ENCODE measurements at places on chromosomes 3 and 15.

DNA sequence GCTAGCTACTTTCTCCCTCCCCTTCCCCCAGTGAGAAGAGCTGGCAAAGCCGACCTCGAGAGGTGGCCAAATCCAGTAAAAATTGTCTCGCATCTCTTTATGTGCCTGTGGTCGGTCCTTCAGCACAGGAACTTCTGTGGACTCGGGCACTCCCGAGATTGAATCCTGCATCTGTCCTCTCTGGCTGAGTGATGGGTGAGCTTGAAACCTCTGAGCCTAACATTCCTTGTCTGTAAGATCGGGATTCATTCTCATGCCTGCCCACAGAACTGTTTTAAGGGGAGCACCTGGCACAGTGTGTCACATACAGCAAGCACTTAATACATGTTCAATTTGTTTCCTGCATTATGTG lies 11.3 kb downstream of the CX3CR1 start:
- no peak for DNase-seq

DNA sequence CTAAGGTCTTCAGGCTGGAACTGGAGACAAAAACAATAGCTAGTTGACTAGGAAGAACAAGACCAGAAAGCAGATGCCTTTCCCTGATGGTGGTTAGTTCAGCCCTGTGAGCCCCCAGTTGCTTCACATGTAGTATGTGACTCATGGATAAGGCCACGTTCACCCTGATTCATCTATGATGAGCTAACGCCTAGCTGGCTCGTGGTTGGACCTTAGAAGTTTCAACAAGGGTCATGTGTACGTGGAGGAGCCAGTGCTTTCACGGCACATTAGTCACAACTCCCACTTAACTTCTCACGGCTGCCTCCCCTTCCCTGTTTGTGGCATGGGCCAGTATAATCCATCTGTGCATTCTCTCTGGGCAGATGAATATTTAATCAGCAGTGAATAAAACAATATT lies 20.6 kb downstream of the COL8A1 start:
- DNase-seq = no peak

DNA sequence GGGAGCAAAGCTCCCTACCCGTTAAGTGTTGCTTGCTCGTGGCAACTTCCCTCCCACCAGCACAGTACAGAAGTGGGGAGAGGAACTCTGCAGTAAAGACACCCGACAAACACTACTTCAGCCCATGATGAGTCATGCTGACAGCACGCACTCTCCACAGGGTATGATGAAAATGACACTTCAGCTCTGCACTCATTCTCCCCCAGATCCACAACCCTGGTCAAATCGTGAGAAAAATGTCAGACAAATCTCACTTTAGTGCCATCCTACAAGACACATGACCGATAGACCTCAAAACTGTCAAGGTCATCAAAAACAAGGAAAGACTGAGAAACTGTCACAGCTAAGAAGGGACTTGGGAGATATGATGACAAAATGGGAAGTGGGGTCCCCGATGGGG lies 278.9 kb downstream of the OCA2 start:
- no peak for DNase-seq

GRCh38 chr15:101686718-101687117 lies 34.5 kb upstream of the TM2D3 start:
- DNase-seq = no peak

DNA sequence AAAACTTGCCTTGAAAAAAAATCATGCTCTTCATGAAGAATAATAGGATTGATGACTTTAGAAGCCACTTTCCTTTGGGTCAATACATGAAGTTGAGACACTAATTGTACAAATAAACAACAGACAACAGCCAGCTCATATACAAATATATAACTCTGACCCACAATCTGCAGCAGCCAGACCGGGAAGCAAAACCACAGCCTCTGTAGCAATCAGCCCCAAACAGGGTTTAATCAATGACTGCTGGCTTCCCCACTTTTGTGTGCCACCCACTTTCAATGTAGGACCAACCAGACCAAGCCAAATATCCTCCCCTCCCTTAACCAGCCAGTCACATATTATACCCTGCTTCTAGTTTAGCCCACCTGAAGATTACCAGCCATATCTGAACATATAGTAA lies 39.0 kb downstream of the IFT57 start:
- DNase-seq = no peak

DNA sequence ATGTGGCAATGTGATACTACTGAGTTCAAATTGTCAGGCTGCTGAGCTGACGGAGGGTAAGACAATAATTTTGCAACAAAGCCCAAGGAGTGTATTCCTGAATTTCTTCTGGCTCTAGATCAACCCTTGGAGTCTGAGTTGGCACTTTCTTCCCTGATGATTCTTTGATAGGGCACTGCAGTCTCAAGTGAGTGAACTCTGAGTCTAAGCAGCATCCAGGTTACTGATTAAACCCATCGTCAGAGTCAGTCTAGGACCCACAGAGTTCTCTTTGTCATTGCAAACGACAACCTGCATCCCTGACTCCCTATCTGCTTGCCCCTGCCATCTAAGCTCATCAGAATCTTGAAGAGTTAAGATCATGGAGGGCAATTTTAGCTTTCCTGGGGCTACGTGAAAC lies 58.6 kb downstream of the MME start:
- no peak for DNase-seq

DNA sequence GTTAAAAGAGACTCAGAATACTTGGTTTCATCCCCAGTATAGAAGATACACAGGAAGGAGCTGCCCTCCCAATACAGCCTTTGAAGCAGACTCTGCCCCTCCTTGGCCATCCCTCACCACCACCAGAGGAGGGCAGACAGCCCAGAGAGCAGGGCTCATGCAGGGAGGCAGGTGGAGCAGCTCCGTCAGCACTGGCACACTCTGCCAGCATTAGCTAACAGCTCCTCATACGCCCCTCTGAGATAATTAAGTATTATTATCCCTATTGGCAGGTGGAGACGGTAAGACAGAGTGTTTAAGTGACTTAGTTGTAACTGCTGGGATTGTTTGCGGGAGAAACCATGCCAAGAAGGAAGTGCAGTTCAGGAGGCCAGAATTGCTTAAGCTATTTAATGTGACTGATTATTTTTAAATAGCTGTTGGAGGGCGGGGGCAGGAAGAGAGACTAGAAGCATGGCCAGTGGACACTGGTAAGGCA lies 434.0 kb downstream of the EPHB1 start:
- no peak for DNase-seq

GRCh38 chr3:193836511-193836910 lies 243.5 kb downstream of the OPA1 start:
- no peak for DNase-seq
